ENCODE measurements at places on chromosomes 6 and 20.

DNA sequence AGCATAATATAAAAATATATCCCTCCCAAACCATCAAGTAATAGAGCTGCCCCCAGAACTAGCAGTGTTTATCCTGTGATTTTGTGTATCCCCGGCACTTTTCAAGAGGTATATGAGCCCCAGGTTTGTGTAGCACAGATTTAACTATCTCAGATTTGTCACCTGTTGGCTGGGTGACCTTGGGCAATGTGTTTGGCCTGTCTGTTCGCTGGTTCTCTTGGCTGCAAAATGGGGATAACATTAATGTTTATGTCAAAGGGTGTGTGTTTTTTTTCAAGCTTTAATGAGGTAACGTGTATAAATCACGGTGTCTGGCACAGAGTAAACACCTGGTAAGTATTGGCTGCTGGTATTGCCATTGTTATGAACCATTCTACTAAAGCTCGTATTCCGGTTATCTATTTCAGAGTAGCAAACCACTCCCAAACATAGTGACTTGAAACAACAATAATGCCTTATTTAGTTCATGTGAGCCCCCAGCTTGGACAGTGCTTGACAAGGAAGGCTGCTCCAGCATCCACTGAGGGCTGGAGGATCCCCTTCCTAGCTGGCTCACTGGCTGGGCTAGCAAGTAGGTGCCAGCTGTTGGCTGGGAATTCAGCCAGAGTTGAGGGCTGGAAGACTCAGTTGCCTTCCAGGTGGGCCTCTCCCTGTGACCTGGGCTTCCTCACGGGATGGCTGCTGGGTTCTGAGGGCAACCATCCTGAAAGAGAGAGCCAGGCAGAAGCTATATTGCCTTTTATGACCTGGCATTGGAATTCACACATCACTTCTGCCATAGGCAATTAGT is 36.2 kb downstream of the PDRG1 start:
- no peak for DNase-seq

- DNase-seq = no peak
Observed at GRCh38 chr6:141164042-141164743, 968.5 kb upstream of the GJE1 start.

- DNase-seq = no peak
Observed at GRCh38 chr6:137678451-137678850, 184.3 kb upstream of the OLIG3 start.

GRCh38 chr6:3510617-3511016 is 53.8 kb upstream of the SLC22A23 start:
- DNase-seq = no peak

GRCh38 chr20:45818239-45818638 is 5.8 kb downstream of the UBE2C start:
- no peak for DNase-seq

- DNase-seq = no peak
Observed at GRCh38 chr6:18579869-18580268, 192.7 kb downstream of the RNF144B start.

DNA sequence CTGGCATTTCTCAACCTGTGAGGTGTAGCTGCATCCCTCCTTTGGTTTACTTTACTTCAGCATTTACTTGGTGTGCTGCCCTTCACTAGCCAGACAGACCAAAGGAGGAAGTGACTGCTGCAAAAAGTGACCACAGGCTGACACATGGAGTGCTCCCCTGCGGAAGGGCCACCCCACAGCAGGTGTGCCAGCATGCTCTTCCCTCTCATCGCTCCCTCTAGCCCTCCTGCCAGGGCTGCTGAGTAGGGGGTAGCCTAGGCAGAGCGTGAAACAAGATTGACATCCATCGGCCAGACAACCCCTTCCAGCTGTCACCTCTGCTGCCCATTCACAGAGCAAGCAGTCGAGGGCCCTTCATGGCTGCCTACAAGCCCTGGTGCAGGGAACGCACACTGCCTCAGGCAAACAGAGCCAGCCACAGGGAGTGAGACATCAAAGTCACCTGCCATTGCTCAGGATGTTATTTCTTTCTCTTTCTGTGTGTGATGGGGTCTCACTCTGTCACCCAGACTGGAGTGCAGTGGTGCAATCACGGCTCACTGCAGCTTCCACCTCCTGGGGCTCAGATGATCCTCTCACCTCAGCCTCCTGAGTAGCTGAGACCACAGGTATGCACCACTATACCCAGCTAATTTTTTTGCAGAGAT is 102.0 kb upstream of the RPS6KA2 start:
- DNase-seq = no peak

DNA sequence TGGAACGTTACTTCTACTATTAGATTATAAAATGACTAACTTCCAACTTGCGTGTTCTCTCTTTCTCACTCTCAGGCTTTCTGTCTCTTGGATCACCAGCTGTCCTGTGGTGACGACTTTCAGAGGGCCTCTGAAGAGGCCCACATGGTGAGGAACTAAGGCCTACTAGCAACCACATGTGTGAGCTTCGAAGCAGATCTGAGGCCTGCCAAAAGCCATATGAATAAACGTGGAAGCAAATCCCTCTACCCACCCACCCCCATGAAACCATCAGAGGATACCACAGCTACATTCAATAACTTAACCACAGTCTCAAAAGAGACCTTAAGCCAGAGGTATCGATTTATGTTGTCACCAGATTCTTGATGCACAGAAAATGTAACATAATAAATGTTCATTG is 13.5 kb upstream of the BMP5 start:
- DNase-seq = no peak

DNA sequence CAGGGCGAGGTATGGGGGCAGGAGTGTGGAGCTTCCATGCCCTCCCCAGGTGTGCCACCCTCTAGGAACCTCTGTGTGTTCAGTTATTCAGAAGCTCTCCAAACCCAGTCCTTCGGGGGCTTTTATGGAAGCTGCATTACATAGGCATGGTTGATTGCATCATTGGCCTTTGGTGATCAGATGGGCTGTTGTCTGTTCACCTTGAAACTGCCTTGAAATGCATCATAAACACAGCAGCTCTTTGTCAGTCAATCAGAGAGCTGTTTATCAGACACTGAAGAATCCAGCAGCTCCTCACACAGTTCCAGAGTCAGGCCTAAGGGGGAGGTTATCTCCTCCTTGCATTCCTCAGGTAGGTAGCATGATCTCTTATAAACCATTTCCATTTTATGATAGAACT is 62.4 kb downstream of the E2F3 start:
- DNase-seq = no peak

DNA sequence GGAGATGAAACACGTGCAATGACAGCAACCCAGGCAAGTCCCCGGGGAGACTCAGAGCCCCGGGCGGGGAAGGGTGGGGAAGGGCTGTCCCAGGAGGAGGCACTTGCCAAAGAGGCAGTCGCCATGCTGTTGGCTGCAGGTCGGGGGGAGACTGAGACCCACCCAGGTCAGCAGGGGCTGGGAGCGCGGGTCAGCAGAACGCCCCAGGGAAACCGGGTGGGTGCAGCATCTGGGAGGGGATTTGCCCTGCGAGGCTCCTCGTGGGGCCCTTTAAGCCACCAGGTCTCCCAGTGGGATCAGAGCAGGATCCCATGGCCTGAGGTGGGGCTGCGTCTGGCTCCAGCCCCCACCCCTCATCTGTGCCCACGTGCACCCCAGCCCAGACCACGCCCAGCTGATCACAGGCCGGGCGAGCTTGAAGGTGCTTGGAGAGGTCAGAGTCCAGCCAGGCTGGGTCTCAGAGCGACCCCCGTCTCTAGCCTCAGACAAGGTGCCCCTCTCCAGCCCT is 65.5 kb downstream of the YTHDF1 start:
- no peak for DNase-seq

GRCh38 chr20:24648481-24648880 is 179.1 kb downstream of the SYNDIG1 start:
- no peak for DNase-seq

DNA sequence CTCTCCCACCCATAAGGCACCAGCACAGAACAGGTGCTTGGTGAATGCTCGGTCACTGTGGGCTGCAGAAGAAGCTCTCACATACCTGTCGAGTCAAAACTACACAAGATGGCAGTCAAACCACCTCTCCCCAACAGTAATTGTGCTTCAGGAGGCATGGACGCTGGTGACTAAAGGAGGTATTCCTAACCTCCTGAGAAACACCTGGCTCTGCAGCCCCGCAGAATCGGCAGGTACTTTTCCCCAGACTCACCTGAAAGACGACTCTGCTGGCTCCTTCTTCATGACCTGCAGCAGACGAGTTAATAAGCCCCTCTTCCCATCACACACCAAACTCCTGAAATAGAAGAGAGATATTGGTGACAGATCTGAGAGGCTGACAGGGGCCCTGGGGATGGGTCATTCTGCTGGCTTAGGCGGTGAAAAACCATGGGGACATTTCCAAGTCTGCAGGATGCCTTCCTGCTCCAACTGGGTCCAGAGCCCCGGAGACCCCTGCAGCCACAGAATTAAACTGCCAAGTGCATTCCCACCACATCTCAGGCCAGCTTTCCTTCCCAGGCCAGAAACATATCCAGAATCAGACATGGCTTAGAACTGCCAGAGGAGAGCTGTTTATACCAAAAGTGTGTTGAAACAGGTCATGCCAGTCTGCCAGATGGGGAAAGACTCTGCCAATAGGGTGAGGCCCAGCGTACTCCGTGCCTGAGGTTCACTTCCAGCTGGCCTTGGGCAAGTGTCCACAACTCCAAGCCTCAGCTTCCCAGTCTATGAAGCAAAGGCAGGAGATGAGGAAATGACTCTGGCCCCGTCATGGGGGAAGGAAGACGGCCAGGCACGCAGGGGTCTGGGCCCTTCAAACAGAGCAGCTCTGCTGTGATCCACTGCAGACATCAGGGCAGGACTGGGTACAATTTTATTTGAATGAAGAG is 53.0 kb downstream of the MYH7B start:
- DNase-seq = no peak

DNA sequence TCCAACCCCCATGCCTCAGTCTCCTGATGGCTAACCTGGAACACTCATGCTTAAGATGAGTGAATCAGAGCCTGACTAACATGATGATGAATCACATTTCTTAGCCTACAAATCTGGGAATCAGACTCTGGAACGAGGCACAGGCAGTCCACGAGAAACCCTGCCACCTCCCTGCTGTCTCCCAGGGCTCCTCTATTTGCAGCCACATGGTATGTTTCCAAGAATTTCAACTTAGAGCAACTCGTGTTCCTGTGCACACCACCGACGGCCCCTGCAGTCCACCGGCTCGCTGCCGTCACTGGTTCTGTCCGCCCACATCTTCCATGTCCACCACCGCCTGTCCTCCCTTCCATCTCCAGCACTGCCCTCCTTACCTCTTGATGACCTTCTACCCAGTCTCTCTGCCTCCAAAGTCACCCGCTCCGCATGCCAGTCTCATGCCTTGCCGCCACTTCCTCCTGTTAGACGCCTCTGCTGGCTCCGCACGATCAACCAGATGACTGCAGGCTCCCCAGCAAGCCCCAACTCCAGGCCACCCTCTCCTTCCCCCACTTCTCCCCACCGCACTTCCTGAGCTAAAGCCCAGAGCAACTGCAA is 87.6 kb downstream of the AGPAT4 start:
- no peak for DNase-seq

GRCh38 chr6:56888687-56889086 is 66.2 kb upstream of the BEND6 start:
- DNase-seq = no peak

GRCh38 chr20:36573103-36573797 is at the start of gene TGIF2:
Gene TGIF2, plus strand, starts transcription at chr20:36573597. Its CDS starts 5,178 bp downstream, at chr20:36578775.
- peak; percentile 72 for DNase-seq

- DNase-seq = no peak
Observed at GRCh38 chr20:24958506-24959385, 9.7 kb downstream of the CST7 start.

GRCh38 chr6:44454198-44454597 is 66.7 kb downstream of the CDC5L start:
- no peak for DNase-seq

GRCh38 chr6:19866173-19866984 is 29.2 kb downstream of the ID4 start:
- DNase-seq = no peak

DNA sequence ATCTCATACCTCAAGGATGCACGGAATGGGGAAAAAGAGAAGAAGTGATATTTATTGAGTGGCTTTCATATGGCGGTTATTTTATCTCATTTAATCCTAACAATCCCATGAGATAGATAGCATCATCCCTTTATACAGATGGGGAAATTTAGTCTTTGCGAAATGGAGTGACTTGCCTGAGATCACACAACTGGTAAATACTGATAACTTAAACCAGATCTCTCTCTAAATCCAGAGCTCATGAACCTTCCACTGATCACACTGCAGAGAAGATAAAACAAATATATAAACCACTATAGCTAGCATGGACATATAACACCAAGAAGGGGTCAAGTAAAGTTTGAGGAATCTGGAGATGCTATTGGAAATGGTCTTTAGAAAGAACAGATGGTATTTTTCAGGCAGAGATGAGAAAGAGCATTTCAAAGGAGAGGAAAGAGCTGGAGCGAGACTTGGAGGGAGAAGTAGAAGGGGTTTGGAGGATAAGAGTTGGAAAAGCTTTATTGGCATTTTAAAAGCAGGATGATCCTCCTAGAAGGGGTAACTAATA is 139.8 kb upstream of the TNFAIP3 start:
- no peak for DNase-seq

GRCh38 chr6:111486921-111487320 is 3.9 kb upstream of the REV3L start:
- no peak for DNase-seq

DNA sequence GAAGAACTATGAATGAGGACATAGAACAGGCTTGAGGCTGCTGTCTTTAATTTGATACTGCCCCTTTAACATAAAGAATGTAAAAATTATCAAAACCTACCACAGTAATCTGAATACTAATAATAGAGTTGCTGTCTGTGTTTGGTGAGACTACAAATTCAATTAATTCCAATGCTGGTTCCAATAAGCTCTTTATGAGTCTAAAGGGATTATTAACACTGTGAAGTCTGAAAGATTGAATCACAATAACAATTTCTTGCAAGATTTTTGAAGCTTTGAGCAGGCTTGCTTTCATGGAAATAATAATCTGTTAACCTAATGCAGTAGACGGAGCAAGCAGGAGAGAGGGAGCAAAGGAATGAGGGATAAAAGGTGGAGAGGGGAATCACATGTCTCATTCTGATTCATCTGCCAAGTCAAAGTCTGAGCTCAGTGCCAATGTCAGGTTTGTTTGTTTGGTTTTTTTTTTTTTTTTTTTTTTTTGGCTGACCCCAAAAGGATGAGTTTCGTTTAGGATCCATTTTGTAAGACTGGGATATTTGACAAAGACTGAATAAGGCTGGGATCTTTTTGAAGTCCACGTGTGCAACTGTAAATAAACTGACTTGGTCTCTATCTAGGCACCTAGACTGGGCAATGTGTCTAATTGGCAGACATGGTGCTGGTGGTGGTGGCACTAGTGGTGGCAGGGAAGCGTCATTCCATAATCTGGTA is 211.6 kb downstream of the RNF144B start:
- DNase-seq = no peak

DNA sequence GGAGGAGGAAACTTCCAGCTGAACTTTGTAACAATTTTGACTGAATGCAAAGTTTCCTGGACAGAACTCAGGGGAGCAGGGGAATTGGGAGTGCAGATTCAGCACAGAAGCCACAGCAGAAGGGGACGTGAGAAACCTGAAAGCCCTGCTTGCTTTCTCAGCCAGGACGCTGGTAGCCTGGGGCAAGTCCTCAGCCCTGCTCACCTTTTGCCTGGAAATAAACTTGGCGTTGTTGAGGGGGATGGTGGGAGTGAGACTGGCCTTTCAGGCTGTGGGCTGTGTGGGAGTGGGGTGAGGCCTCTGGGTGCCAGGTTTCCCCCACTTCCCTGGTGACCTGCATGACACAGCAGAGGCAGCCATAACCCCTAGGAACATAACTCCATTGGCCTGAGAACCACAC is 238.1 kb upstream of the HS3ST5 start:
- no peak for DNase-seq

GRCh38 chr6:81073318-81073717 is 679.2 kb downstream of the TENT5A start:
- DNase-seq = no peak

- no peak for DNase-seq
Observed at GRCh38 chr6:136016228-136017225, 165.0 kb downstream of the PDE7B start.

Data from T-helper 17 cell (primary cell).